ENCODE measurements at places on chromosomes 3 and 15.

DNA sequence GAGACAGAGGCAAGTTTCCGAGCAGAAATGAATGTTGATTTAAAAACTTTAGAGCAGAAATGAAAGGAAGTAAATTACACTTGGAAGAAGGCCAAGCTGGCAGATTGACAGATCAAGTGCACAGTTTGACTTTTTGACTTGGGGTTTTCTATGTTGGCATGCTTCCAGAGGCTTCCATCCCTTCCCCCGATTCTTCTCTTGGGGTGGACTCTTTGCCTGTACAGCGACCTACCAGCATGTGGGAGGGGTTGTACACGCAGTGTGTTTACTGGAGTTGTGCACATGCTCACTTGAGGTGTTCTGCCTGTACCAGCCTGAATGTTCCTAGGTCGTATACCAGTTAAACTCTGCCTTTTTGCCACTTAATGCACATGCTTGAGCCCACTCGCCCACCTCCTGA, 701.5 kb upstream of the GBE1 start:
- DNase-seq = no peak

GRCh38 chr3:71346061-71346460, 237.5 kb downstream of the FOXP1 start:
- no peak for DNase-seq

- DNase-seq = no peak
Measured at GRCh38 chr15:70156671-70157271, 59.1 kb upstream of the TLE3 start.

GRCh38 chr3:128290484-128290883, 137.2 kb downstream of the EEFSEC start:
- no peak for DNase-seq

- DNase-seq = no peak
Measured at GRCh38 chr3:180229113-180229512, 192.4 kb upstream of the PEX5L start.

DNA sequence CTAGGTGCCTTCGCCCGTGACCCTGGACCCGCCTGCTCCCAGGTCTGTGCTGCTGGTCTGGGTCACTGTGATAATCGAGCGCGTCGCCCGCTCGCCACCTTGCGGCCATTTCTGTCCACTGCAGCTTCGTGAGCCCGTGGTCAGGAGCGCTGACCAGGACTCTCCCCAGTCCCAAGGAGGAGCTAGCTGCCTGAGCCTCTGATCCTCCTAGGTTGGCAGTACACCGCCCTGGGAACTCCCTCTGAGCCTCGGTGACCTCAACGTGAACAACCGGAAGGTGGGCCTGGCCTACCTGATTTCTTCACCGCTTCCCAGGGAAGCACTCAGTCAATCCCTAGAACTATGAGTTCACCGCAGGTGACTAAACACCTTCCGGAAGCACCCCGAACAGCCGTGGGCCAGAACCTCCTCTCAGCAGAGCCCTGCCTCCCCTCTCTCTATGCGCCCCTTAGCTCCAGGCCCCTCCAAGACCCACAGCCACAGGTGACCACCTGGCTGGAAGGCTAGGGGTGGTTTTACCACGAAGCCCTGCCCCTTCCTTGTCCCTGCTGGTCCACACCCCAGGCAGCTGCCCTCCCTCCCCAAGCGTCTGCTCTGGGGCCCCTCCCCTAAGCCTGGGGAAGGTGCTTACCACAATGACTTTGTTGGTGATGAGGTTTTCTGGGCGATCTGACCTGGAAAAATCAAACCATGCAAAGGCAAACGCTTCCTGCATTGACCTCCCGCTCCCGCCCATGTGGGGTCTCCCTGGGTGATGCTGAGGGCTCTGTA, 9.7 kb downstream of the PLA2G4D start:
- DNase-seq = peak; percentile 9

GRCh38 chr15:58423205-58423604, 8.6 kb upstream of the LIPC start:
- no peak for DNase-seq

DNA sequence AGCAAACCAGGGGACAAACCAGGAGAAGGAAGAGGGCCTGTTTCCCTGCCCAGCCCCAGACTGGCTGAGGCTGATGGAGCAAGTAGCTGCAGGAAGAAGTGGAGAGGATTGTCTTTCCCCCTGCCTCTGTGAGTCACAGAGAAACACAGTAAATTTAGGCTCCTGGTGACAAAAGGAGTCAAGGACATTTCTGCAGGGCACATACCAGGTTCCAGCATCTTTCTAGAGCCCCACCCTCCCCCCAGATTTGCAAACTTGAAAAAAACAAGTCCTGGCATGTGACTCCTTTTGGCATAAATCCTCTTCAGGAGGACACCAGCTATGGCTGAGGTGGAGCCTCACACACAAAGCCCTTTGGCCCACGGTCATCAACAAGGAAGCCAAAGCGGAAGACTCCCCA, 17.8 kb downstream of the PLD1 start:
- DNase-seq = no peak

DNA sequence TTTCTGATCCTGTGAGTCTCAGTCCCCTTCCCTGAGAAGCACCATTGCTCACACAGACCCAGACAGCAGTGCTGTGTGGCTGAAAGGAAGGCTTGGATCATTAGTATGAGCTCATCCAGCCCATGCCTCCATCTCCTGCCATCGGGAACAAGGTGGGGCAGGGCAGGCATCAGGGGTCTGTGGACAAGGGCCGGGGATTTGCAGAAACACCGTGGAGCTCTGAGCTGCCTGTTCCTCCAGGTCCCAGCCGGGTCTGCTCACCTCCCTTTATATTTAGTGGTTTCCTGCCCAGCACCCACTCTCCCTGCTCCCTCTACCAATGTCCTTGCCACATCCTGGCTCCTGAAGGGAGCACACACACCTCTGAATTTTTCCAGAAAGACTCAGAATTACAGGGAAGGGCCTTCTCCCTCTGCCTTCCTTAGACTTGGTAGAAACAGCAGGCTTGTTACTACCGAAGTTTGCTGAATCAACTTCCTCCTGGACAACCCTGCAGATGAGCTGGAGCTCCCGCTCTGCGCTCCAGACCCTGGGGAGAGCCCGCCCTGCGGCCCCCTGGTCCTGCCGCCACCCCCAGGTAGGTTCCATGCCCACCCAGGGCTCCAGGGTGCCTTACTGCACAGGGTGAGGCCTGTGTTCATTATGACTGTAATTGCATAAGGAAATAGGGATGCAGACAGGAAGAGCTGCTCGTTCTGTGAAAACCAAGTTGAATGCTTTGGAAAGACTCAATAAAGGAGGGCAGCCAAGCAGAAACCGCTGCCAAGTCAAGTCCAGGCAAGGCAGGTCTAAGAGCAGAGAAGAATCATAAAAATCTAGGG, 128.1 kb downstream of the NSMCE3 start:
- DNase-seq = no peak

GRCh38 chr3:46835054-46835453, 28.2 kb downstream of the MYL3 start:
- DNase-seq = no peak

GRCh38 chr3:23365066-23365465, 161.9 kb downstream of the UBE2E2 start:
- DNase-seq = no peak

DNA sequence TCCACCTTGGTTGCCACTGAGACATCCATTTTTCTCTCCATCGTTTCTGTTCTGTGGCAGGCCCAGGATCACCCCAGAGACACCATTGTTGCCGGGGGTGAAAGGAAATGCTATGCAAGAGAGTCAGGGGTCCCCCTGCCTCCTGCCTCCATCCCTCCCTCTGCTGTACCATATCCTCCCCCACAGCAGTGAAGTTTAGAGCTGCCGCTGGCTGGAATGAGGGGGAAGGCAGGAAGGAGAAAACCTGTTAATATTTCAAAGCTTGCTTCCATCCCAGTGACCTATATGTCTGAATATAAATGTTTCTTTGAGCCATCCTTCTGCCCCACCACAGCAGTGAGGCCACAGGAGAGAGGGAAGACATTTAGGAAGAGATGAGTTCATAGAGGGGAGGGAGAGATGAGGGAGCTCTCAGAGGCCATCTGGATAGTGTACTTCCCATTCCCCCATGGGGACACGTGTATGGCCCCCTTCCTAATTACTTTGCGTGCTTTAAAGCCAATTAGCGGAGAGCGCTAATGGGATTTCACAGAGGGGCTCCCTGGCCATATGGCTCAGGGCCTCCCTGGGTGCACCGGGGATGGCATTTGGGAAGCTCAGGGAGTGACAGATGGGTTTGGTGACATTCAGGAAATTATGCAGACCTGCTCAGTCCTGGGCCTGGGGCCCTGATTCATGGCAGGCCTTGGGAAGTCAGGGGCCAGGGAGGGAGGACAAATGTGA, 40.4 kb upstream of the CHRNB4 start:
- DNase-seq = no peak

DNA sequence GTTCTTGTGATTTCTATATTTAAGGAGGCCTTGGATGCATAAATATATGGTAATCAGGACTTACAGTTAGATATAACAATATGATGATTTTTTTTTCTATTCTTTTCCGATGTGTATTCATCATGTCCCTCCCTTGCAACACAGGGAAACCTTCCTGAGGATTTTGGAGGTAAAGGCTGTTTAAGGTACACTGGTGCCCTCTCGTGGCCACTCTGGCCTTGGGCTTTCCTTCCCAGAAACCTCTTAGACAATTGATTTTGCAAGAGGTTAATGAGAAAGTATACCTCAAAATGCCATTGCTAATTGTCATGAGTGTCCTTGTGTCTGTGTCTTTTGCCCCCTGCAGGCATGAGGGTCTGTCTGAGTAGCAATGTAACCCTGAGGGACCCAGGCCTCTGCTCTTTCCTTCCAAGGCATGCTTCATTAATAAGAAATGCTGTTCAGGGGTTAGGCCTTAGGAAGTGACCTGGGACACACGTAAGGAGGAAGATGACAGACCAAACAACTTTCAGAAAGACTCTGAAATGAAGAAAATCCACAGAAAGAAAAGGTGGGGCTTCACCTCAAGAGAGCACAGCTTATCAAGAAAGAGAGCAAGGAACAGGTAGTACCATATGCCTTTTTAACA, 70.3 kb upstream of the PPP2R3A start:
- no peak for DNase-seq

DNA sequence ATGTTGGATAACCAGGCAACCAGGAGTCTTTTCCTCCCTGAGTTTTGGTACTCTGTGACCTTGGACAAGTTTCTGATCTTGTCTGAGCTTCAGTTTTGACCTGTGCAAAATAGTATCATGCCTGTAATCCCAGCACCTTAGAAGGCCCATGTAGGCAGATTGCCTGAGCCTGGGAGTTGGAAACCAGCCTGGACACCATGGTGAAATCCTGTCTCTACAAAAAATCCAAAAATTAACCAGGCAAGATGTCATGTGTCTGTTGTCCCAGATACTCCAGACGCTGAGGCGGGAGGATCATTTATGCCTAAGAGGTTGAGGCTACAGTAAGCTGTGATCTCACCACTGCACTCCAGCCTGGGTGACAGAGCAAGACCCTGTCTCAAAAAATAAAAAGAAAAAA, 114.8 kb downstream of the IL12A start:
- DNase-seq = no peak

DNA sequence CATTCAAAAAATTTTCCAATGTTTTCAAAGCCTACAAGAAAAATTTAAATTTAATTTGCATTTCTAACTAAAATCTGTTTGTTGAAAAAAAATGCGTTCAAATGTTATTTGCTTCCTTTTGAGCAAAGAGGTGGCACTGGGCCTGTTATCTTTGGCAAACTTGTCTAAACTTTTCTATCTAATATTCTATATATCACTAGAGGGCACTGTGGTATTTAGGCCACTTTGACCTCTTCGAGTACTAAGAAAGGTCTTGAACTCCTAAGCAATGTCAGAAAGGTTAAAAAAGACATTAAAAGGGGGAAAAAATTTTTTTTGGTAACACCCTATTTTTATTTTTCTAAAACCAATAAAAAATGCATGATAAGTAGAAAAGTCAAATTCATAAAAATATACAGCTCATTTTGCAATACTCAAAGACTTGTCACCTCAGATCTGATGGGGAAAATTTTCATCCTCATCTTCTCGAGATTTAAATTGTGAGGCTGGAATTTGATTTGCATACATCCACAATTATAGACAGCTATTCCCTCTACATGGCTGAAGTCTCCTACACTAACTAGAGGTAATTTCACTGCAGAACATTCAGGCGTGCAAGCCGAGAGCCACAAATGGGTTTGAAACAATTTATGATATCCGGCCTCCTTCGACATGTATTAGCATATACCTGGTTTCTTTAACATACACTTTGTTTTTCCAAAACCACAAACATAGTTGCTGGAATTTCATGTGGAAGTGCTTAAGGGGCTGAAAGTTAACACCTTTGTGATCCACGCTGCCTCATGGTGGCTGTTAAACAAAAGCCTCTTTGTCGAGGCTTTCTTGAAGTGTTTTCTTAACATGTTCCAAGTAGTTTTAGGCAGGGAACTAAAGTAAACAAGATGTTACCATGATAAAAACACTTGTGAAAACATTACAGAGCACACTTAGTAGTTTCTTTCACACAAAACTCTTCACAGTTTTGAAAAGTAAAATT, 576.4 kb downstream of the FOXP1 start:
- DNase-seq = no peak

DNA sequence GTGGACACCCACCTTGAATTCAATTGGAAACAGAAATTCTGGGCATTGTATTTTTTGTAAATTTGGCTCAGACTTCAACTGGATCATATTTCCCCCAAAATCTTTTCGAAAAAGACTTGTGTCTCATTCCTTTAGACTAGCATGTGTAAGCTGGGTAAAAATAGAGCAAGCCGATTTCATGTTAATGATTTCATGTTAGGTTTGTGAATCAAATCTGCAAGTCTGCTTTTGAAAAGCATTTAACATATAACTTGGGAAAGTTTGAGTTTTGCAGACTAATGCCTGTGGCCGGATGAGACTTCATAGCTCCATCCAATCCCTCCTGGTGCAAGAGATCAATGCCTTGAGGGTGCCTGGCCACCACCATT, 64.5 kb downstream of the FLNB start:
- no peak for DNase-seq

DNA sequence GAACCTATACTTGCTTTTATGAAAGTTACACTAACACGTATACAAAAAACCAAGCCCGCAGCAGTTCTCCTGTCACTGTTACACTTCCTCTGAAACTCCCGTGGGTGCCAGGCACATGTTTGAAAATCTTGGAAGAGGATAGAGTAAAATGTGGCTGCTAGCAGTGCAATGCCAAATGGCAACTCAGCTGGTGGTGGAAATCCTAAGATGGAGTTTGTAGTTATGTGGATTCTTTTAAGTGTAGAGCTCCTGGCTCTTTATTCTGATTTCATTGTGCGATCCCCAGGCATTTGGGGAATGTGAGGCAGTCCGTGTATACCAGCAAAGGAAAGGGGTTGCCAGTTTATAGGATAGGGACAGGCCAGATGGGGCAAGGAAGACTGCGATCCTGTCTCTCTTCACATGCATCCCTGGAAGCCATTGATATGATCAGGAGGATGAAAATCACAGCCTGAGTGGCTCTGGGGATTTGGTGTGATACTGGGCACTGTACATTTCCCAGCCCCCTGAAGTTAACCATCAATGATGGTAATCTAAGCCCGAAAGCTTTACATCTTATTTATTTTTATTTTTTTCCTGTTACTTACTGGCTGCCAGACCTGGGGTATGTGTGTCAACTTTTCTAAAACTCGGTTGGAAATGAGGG, 1.1 kb downstream of the STAC start:
- DNase-seq = no peak

DNA sequence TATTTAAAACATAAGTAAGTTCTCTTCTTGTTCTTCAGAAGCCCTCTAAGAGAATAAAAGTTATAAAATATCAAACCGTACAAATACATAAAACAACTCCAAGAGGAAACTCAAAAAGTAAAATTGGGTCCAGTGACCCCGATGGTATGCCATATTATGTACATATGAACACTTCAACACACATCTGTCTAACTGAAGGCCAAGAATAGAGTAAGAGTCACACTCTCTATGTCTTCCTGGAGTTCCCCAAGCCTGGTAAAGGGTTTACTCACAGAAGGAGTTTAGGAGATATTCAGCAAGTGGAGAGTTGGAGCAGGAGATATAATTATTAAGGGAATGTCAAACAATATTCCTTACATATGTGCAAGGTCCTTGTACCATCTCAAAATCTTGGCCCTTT, 101.3 kb upstream of the EIF1B start:
- no peak for DNase-seq
